H4 (cell line): ENCODE measurements at places on chromosomes 6 and 20. TPM values are rescaled to one million over a fixed set of nuclear protein-coding genes. Genes with fewer than 3 reads are reported as not detected.
A peak's percentile ranks its signal among the peaks of the same experiment; 100 is the strongest.

GRCh38 chr6:149723771-149724417 lies 6.0 kb upstream of the LATS1 start:
- peak; percentile 80 for DNase-seq

The BAK1 gene
- 16.3 and 18.8 TPM in 2 replicates for total RNA-seq

DNA sequence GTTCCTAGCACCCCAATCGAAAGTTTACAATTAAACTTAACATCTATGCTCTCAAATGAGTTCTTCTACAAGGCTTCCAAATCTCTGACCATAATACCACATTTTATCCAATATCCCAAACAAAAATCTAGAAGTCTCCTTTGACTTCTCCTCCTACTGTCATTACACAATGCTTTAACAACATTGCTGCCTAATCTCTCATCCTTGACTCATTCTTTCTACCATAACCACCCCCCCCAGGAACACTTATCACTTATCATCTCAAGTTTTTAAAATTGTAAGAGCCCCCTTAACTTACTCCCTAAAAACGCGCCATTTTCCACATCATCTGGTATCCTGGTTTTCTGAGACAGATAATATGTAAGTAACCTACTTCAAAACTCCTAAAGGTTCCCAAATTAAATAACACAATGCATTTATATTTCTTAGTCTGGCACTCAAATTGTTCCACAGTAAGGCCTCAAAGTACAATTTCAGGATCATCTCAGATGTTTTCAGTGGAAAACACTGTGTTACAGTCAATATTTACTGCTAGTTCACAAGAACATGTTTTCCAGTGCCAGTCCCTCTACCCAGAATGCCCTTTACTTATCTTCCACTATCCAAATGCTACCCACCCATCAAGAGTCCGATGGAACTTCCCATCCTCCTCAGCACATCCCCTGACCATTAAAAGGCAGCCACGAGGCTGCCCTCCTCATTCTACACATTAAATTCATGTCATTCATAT lies 308.2 kb upstream of the THEMIS start:
- no peak for DNase-seq

GRCh38 chr6:37520926-37521325 lies 21.2 kb upstream of the CCDC167 start:
- DNase-seq: no peak

- no peak for DNase-seq
Measured at GRCh38 chr20:18943542-18943941, 130.0 kb downstream of the SCP2D1 start.

The PPT2 gene
- 19.3 and 25.7 TPM in 2 replicates for total RNA-seq

- DNase-seq: no peak
Measured at GRCh38 chr6:159979136-159979874, 10.4 kb downstream of the IGF2R start.

The GSS gene
- total RNA-seq: 67.0 and 72.4 TPM in 2 replicates

The CALHM6 gene
- total RNA-seq: 0.91 TPM in 1 of 2 replicates, not detected in the other

- DNase-seq: no peak
Measured at GRCh38 chr20:17316316-17317038, 89.6 kb downstream of the PCSK2 start.

The HRH3 gene
- total RNA-seq: not detected in 2 replicates

DNA sequence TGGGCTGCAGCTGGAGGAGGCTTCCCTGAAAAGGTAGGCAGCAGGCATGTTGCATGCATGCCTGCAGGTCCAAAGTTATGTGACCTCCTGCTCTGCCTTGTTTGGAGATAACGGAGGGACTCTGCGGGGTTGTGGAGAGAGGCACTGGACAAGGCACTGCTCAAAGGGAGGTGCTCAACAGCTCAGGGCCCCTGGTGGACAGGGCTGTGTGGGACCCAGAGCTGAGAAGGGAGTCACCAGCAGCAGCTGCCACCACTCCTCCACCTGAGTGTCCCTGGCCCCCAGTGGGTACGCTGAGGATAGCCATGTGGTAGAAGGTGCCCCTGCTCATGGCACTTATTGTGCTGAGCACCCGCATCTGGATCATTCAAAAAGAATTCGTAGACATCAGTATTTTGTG lies 15.5 kb upstream of the CST8 start:
- DNase-seq: no peak

DNA sequence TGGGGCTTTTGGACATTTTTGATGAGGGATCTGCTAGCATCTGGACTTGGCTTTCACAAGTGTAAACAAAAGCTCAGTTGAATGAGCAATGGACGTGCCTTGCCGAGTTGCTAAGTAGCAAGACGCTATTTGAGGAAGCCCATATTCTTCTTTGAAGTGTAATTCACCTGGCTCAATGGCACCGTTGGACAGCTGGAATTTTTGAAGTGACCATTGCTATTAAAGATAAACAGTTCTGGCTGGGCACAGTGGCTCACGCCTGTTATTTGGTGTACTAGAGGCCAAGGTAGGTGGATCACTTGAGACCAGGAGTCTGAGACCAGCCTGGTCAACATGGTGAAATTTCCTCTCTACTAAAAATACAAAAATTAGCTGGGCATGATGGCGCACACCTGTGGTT lies 88.8 kb upstream of the SOX4 start:
- DNase-seq: no peak

GRCh38 chr20:19864130-19864529 lies 106.1 kb downstream of the RIN2 start:
- peak; percentile 75 for DNase-seq

The NRSN1 gene
- not detected in 2 replicates for total RNA-seq

The C6orf52 gene
- total RNA-seq: 5.0 TPM in 1 of 2 replicates, not detected in the other

- DNase-seq: no peak
Measured at GRCh38 chr6:5878792-5879191, 127.9 kb downstream of the NRN1 start.

The LY6G6D gene
- not detected in 2 replicates for total RNA-seq

GRCh38 chr20:44829688-44830087 lies 19.3 kb upstream of the RIMS4 start:
- DNase-seq: no peak

- DNase-seq: peak; percentile 12
Measured at GRCh38 chr6:73285674-73286283, 22.8 kb upstream of the KHDC1 start.

DNA sequence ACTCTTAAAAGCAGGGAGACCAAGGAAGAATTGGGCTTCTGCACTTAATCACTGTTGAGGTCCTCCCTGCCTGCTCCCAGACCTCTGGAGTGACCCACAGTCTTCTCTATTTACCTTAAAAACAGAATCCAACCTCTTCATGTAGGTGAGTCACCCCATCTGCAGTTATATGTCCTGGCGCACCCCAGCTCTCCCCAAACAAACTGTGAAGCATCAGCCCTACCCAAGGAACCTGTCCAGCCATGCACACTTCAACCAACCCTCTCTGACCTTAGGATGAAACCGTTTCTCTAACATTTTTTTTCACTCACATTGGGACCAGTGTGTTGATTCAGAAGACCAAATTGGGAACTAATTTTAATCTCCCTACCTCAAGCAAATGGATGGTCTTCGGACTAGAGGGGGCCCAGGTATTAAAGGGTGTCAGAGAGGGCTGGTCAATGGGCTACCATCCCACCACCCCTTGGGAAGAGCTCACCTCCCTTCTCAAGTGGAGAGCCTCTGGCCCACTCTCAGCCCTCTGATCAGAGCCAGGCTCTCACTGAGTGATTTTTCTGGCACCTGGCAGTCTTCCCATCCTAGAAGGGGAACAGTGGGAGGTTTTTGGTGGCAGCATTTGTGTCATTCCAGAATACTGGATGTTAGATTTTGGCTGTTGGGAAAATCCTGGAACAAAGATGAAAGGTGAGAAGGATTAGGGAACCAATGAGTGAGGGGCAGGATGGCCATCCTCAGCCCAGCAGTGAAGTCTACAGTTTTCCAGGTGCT lies 203.6 kb downstream of the LRFN2 start:
- DNase-seq: no peak

DNA sequence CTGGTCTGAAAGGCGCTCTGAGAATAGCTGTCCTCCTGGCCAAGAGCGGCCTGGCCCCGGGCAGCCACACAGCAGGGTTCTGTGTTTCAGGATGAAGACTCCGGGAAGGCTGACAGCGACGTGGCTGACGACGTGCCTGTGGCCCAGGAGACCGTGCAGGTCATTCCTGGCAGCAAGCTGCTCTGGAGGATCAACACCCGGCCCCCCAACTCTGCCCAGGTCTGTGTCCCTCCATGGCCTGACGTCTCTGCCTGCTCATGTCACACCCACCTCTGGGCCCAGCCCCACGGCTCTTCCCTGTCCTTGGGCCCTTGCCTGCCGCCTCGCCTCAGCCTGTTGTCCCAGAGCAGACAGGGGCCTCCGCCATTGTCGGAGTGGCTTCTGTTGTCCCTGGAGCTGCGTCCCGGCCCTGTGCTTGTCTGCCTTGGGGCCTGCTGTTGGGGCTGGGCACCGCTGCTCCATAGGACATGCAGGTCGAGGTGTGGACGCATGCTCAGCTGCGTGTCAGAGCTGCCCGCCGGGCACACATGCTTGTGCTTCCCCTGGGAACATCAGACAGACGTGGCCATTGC lies 16.2 kb upstream of the ADRM1 start:
- no peak for DNase-seq

The BNIP5 gene
- total RNA-seq: not detected in 2 replicates

DNA sequence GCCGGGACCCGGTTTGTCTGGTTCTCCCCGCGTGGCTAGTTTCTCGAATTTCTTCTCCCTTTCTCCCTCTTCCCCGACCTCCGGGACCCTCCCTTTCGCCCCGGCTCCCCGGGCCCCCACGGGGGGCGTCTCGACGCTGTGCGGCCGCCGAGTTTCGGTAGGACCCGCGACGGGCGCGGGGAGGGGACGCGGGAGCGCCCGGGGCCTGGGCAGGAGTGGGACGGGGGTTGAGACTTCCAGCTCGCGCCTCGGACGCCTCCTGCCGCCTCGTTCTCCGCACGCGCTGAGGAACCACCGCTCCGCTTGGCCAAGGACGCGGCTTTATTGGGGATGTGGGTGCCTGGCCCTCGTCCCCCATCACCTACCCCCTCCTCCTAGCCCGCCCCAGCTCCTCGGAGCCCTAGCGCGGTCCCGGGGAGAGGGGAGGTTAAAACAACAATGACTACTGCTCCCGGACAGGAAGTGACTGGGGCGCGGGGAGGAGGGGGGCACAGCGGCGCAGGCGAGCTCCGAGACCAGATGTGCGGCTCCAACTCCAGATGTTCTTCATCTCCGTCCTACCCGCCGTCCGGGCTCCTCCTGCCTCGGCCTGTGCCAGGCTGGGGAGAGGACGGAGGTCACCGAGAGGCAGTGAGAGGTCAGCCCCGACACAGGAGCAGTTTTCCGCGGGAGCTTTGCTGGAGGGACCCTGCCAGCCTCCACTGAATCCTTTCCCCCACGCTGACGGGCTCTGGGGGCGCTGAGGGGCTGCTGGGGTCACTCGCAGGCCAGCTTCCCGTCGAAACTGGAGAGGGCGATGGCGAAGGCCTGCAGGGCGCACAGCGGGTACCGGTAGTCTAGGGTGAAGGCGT lies 917 bp upstream of the TEAD3 start:
- DNase-seq: peak; percentile 82

DNA sequence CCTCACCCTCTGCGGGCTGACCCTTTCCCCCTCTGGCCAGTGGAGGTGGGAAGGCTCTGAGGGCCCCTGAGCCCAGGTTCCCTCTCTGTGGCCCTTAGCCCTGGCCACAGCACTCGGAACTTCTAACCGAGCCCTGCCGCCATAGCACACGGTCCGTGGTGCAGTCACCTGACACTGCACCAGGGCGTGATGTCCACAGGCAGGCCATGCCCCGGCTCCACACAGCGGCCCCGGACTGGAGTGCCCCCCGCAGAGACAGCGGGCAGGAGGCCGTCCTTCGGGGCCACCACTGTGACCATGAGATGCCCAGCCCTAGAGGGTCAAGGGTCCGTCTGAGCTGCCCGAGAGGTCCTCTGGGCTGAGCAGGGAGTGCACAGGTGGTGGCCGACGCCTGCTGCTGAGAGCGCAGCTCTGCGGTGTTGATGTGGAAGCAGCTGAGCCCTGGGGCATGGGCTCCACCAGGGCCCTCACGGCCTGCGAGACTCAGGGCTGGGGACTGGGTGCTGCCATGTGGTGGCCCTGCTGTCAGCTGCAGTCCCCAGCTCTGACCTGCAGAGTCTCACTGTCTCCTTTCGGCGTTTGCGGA lies 11.2 kb upstream of the BHLHE23 start:
- no peak for DNase-seq

The DCBLD1 gene
- 17.3 and 28.6 TPM in 2 replicates for total RNA-seq

The BFSP1 gene
- 8.2 and 12.3 TPM in 2 replicates for total RNA-seq

The DDX43 gene
- total RNA-seq: not detected in 2 replicates

GRCh38 chr6:43911354-43912115 lies 141.5 kb downstream of the VEGFA start:
- DNase-seq: no peak

DNA sequence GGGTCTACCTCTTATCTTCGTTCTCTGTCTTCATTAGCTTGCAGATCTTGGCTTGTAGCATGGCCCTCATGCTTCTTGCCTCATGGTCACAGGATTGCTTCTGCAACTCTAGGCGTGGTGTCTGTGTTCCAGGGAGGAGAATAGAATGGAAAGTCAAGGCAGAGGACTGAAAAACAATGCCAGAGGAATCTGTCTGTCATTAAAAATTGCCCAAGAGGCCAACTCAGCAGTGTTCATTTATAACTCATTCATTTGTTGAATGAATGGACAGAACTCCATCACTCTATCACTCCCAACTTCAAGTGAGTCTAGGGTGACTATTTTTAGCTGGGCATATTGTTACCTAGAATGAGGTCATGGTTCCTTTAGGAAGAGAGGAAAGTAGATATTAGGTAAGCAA lies 179.6 kb downstream of the UST start:
- no peak for DNase-seq

DNA sequence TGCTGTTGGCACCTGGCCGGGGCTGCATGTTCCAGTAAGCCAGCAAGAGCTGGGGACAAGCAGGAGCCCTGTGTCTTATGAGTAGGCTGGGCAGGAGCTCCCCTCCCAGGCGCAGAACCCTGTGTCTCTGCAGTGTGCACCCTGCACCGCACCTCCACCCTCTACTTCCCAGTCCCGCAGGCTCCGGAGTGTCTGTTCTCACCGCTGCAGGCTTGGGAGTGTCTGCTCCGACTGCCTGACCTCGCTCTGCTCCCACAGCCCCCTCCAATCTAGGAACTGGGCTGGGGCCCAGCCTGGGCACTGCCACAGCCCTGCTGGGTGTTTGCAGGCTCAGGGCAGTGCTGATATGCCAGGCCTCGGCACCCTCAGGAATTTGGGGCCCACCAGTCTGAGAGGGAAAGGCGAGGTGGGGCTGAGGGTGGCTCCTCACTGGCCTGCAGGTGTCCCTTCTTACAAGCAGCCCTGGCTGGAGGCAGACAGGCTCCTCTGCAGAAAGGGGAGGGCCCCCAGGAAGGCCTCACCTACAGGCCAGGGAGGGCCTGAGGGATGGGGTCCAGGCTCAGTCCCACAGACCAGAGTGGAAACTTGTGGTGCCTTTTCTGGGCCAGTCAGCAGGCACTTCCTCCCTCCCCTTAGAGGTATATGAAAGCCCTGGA lies 871.6 kb upstream of the GJE1 start:
- no peak for DNase-seq

GRCh38 chr20:23255716-23256385 lies 94.7 kb upstream of the NXT1 start:
- no peak for DNase-seq

GRCh38 chr20:25224941-25225340 lies 22.9 kb upstream of the PYGB start:
- no peak for DNase-seq

DNA sequence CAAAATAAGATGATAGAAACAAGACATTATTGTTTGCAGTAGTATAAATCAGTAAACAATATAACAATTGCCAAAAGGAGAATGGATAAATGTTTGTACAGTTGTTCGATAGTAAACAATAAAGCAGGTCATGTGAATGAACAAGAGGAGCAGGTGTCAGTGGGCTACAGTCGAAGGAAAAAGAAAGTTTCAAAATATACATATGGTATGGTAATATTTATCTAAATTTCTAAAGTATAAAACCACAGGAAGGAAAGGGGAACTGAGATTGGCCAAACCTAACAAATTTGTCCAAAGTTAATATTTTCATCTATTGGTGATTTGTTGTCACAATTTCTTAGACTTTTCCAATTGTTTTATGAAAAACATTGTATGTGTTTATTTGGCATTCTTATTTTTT lies 110.9 kb downstream of the SH3BGRL2 start:
- no peak for DNase-seq
